ENCODE measurements at places on chromosomes 5 and 9.
A peak's percentile ranks its signal among the peaks of the same experiment; 100 is the strongest.

- no peak for DNase-seq
Measured at GRCh38 chr5:143214890-143215289, 188.6 kb downstream of the NR3C1 start.

- no peak for DNase-seq
Measured at GRCh38 chr9:105176194-105176593, 68.3 kb upstream of the SLC44A1 start.

DNA sequence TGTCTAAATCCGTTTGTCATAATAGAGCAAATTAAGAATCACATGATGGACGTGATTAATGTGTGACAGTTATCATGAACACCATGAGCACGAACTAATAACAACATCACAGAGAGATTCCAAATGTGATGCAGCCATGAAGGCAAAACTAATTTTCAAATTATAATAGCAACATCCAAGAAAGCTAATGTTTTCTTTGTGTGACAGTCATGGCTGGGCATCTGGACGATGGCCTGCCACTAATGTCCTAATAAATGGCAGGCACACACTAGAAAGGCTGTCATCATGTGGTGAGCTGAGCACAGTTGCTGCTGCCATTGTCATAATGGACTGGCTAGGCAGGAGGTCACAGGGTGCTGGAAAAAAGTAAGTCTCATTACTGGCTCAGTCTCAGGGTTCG lies 280.0 kb upstream of the EFNA5 start:
- DNase-seq = no peak

DNA sequence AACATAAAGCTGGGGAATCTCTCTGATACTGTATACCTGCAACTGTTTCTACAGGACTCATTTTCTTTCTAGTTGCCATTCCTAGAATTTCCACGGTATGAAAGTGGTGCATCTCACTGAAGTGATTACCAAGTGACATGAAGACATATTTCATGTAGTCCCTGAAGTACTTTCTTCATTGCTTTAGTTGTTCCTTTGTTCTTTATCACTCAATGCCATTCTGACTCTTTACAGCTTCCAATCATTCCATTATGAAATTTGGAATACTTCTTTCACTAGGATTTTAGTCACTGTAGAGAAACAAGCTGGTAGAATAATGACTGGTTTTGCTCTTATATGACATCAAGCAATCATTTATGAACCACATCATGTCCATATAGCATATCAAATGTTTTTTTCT lies 645.1 kb downstream of the CDH18 start:
- no peak for DNase-seq

DNA sequence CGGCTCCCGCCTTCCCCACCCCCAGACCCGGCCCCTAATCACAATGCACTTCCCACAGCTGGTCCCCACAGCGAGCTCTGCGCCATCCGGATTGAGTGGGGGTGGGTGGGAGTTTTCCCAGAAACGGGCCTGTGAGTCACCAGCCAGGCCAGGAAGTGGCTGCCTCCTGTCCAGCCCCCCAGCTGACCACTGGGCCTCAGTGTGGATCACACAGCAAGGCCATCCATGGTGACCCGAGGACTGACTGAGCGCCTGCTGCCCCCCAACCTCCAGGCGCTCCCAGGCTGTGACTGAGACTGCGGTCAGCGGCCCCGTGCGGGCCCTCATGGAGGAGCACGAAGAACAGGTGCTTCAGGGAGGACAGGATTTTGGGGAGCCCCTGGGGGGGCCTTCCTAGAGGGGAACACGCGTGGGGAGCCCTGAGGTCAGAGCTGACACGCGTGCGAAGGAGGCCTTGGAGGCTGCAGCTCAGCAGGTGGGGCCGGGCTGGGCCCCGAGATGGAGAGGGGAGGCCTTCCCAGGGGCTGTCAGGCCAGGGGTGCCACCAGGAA lies 48.3 kb upstream of the EGFL7 start:
- peak; percentile 62 for DNase-seq

GRCh38 chr9:108163321-108164005 lies 673.9 kb upstream of the KLF4 start:
- DNase-seq = peak; percentile 42

DNA sequence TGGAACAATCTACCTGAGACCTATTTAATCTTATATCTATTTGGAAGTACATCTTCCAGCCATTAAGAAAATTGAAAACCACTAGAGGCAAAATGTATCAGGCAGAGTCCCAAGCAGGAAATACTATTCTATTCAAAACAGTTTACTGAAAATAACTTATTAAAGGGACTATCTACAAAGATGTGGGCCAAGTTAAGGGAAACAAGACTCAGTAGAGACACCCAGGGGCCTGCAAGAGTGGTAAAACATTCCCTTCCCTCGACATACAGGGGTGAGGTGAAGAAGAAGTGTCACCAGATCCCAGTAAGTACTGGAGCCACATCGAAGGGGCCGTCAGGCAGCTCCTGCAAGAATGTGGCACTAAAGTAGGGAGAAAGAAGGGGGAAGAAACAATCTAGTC lies 12.1 kb upstream of the NRG2 start:
- no peak for DNase-seq

DNA sequence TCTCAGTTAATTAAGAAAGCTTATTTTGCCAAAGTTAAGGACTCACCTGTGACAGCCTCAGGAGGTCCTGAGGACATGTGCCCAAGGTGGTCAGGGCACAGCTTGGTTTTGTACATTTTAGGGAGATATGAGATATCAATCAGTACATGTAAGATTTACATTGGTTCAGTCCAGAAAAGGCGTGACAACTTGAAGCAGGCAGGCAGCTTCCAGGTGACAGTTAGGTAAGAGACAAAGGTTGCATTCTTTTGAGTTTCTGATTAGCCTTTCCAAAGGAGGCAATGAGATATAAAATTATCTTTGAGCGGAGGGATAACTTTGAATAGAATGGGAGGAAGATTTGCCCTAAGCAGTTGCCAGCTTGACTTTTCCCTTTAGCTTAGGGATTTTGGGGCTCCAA lies 47.8 kb downstream of the SLC1A1 start:
- DNase-seq = no peak

- no peak for DNase-seq
Measured at GRCh38 chr5:6659941-6660684, 26.9 kb downstream of the SRD5A1 start.

All from fibroblast of skin of right biceps (primary cell).